ENCODE measurements at places on chromosomes 6 and 20. TPM values are rescaled to one million over a fixed set of nuclear protein-coding genes. Genes with fewer than 3 reads are reported as not detected.

STMN3 gene
- 72.3 TPM for polyA plus RNA-seq

BCLAF1 gene
- polyA plus RNA-seq = 40.5 TPM

PEDS1 gene
- polyA plus RNA-seq = 30.2 TPM

FOXF2 gene
- polyA plus RNA-seq = 1.2 TPM

JARID2 gene
- 6.1 TPM for polyA plus RNA-seq

AFG1L gene
- 2.5 TPM for polyA plus RNA-seq

LY6G6F gene
- not detected for polyA plus RNA-seq

NOL4L gene
- 29.8 TPM for polyA plus RNA-seq

TXLNB gene
- 1.1 TPM for polyA plus RNA-seq

KIAA0408 gene
- polyA plus RNA-seq = 2.9 TPM

- no peaks in the 10 kb centered on the region for H3K27me3 ChIP-seq
- peaks cover 5% of the 10 kb centered on the region for H3K4me1 ChIP-seq
- no peak overlapping the region for H3K4me3 ChIP-seq
Measured at GRCh38 chr6:5567352-5567751, 306.0 kb downstream of the FARS2 start.

DNA sequence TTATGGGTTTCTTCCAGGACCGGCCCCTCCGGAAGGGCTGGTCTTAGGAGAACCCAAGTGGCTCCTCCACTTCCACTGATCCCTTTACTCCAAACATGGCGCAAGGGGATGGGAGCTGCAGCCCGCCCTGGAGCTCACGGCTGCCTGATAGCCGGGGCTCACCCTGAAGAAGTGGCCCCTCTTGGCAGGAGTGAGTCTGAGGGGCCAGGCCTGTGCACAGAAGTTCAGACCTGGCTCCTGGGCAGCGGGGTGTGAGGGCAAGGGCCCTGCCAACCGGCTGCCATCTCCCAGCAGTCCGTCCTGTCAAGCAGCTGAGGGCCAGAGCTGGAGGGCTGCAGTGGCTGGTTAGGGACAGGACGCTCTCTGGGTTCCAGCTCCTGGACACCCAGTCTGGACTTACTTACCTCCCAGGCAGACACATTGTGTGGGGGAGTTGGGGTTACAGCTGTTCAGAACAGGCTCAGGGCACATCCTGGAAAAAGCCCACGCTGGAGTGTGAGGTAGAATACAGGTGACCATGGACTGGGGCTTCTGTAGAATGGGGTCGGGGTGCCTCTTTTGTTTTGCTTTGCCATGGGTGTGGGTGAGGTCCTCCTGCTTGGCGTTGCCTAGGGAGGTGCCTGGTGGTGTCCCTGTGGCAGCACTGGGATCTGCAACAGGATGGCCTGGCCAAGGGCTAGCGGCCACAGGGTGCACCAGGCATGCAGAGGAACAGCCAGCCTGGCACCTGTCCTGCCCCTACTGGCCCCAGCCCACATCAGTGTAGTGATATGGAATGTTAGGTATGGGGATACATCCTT is 88.4 kb downstream of the ASXL1 start:
- no peak overlapping the region for H3K27ac ChIP-seq
- H3K36me3 ChIP-seq = no peaks in the 10 kb centered on the region
- H3K4me3 ChIP-seq = no peak overlapping the region
- no peak for DNase-seq
- H3K4me1 ChIP-seq = peaks cover 52% of the 10 kb centered on the region

GRCh38 chr6:22124756-22125155 is 172.1 kb downstream of the PRL start:
- no peaks in the 10 kb centered on the region for H3K36me3 ChIP-seq
- DNase-seq = no peak
- H3K4me3 ChIP-seq = no peak overlapping the region
- H3K27ac ChIP-seq = no peak overlapping the region
- H3K27me3 ChIP-seq = no peaks in the 10 kb centered on the region

- no peak overlapping the region for H3K27ac ChIP-seq
- H3K4me3 ChIP-seq = no peak overlapping the region
- no peak for DNase-seq
- H3K27me3 ChIP-seq = no peaks in the 10 kb centered on the region
- H3K4me1 ChIP-seq = no peaks in the 10 kb centered on the region
Measured at GRCh38 chr6:119799596-119800509, 450.3 kb upstream of the MAN1A1 start.

GRCh38 chr6:3535776-3536435 is 79.1 kb upstream of the SLC22A23 start:
- DNase-seq = no peak
- no peaks in the 10 kb centered on the region for H3K36me3 ChIP-seq
- no peak overlapping the region for H3K27ac ChIP-seq
- H3K4me1 ChIP-seq = no peaks in the 10 kb centered on the region

- peak; percentile 96 for DNase-seq
- H3K27ac ChIP-seq = peak overlapping the region; percentile 88
- no peak overlapping the region for H3K4me3 ChIP-seq
Measured at GRCh38 chr6:157316871-157317814, 6.2 kb downstream of the TMEM242 start.

DNA sequence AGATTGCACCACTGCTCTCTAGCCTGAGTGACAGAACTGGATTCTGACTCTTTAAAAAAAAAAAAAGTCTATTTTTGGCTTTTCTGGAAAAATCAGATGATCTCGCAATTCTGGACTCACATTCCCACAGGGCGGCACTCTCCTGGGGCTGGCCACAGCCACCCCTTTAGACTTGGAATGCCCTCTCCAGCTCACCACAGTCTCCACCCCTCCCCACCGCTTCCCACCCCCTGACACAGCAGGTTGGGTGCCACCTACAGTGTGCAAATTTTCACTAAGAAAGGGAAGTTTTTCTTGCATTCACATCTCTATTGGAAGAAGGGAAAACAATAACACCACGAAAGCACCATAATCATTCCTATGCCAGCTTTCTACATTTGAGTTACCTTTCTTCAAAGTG is 15.4 kb downstream of the PDRG1 start:
- H3K27me3 ChIP-seq = no peaks in the 10 kb centered on the region
- no peak overlapping the region for H3K27ac ChIP-seq
- H3K4me3 ChIP-seq = no peak overlapping the region
- H3K36me3 ChIP-seq = no peaks in the 10 kb centered on the region

DNA sequence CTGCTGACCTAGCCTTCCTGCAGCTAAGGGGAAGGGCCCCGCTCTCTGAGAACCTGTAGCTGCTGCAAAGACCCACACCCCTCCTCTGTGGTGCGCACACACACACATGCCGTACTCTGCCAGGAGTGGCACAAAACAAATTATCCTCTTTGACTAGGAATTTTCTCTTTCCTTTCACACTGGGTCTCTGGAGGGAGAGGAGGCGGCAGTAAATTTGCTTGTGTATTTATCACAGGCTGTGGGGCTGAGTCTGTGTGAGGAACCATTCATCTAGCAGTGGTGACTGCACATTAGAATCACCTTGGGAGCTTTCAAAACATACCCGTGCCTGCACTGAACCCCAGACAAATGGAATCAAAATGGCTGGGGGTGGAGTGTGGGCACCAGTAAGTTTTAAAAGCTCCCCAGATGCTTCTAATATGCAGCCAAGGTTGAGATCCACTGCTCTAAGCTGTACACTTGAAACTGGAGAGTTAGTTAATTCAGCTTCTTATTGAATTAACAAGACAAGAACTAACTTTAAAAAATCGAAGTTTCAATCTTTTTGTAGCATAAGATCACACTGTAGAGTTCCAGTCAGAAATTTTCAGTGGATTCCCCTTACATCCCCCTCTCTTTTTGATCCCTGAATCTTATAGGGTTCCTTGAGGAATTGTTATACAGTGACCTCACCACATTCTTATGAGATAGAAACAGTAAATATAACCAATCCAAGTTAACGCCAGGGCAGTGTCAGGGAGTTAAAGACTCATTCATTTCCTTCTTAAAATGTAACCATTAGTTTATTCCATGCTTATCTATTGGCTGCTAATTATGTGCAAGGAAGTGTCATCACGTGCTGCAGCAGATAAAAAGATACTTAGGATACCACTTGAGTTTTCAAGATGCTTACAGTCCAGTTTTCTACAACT is 29.8 kb upstream of the GMDS start:
- no peaks in the 10 kb centered on the region for H3K27me3 ChIP-seq
- no peak overlapping the region for H3K4me3 ChIP-seq
- no peak for DNase-seq
- no peak overlapping the region for H3K27ac ChIP-seq
- H3K36me3 ChIP-seq = no peaks in the 10 kb centered on the region

GRCh38 chr6:88840796-88841539 is 122.5 kb downstream of the RNGTT start:
- no peak for DNase-seq
- no peak overlapping the region for H3K4me3 ChIP-seq
- H3K36me3 ChIP-seq = no peaks in the 10 kb centered on the region

DNA sequence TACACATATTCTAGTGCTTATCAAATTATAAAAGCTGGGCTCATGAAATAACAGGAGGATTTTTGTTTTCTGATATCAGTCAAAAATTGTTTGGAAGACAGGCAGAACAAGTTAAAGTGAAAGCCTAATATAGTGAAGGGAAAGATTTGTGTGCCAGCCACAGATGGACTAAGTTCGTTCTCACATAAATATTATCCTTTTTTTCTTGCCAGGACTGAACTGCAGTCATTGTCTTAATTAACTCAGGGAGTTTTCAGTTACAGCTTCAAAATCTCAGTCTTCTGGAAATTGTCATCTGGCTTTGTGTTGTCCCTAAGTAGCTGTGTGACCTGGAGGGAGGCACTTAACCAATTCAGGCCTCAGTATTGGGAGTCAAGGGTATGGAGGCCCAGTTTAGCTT is 40.7 kb downstream of the PLCB4 start:
- H3K27ac ChIP-seq = no peak overlapping the region
- no peaks in the 10 kb centered on the region for H3K4me1 ChIP-seq
- DNase-seq = no peak
- no peaks in the 10 kb centered on the region for H3K27me3 ChIP-seq
- H3K4me3 ChIP-seq = no peak overlapping the region

- H3K27me3 ChIP-seq = no peaks in the 10 kb centered on the region
- peaks cover 9% of the 10 kb centered on the region for H3K4me1 ChIP-seq
- H3K27ac ChIP-seq = no peak overlapping the region
- no peak for DNase-seq
- H3K36me3 ChIP-seq = no peaks in the 10 kb centered on the region
Measured at GRCh38 chr20:17562804-17563305, 7.0 kb upstream of the DSTN start.

DNA sequence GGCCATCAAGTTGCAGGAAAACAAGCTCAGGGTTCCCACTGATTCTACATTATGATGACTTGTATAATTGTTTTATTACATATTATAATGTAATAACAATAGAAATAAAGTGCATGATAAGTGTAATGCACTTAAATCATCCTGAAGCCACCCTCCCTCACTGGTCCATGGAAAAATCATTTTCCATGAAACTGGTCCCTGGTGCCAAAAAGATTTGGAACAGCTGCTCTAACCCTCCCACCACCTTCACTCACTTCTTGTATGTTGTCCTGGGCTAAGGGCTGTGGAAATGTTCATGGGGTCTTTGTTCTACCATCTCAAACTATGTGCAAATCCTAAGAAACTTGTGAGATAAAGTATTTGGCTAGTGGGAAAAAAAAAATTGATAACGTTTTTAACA is 133.8 kb downstream of the LRRC1 start:
- no peaks in the 10 kb centered on the region for H3K36me3 ChIP-seq
- no peak overlapping the region for H3K4me3 ChIP-seq
- H3K4me1 ChIP-seq = no peaks in the 10 kb centered on the region

DNA sequence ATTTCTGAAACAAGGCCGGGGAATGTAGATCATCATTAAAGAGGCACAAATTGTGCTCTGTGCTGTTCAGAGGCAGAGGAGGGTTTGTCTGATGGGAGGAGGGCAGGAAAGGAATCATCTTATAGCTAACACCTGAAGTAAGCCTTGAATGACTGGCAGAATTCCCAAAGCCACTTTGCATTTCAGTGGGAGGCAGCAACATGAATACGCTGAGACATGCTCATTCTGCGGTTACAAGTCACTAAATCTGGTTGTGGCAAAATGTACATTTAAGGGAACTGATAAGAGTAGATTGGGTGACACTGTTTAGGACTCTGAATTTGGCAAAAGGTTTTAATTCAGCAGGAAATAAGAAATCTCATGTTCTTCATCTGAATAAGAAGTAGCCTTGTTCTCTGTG is 4.4 kb upstream of the COL19A1 start:
- H3K27ac ChIP-seq = no peak overlapping the region
- no peak overlapping the region for H3K4me3 ChIP-seq
- no peaks in the 10 kb centered on the region for H3K36me3 ChIP-seq
- peaks cover 11% of the 10 kb centered on the region for H3K27me3 ChIP-seq
- no peak for DNase-seq
- peaks cover 10% of the 10 kb centered on the region for H3K4me1 ChIP-seq

GRCh38 chr6:122612838-122613237 is 2.6 kb downstream of the PKIB start:
- H3K4me3 ChIP-seq = no peak overlapping the region
- no peak overlapping the region for H3K27ac ChIP-seq
- no peaks in the 10 kb centered on the region for H3K36me3 ChIP-seq

DNA sequence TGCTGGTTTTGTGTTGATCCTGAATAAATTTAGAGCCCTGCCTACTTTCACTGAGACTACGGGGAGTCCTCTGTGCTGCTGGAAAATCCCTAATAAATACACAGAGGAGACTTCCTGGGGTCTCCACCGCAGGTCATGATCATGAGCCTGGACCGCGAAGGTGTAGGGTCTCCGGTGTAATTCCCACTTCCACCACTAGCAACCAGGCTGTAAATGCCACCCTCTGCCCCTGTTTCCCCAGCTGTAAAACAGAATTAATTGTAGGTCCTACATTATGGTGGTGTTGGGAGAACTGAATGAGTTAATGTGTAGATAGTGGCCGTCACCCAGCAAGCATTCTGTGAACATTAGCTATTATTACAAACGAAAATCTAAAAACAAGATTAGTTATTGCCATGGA is 191.6 kb upstream of the THBS2 start:
- no peaks in the 10 kb centered on the region for H3K27me3 ChIP-seq
- DNase-seq = no peak
- H3K27ac ChIP-seq = no peak overlapping the region

- no peaks in the 10 kb centered on the region for H3K4me1 ChIP-seq
- no peaks in the 10 kb centered on the region for H3K27me3 ChIP-seq
- H3K4me3 ChIP-seq = no peak overlapping the region
- no peak overlapping the region for H3K27ac ChIP-seq
- DNase-seq = no peak
Measured at GRCh38 chr6:42530296-42530695, 33.5 kb upstream of the UBR2 start.

DNA sequence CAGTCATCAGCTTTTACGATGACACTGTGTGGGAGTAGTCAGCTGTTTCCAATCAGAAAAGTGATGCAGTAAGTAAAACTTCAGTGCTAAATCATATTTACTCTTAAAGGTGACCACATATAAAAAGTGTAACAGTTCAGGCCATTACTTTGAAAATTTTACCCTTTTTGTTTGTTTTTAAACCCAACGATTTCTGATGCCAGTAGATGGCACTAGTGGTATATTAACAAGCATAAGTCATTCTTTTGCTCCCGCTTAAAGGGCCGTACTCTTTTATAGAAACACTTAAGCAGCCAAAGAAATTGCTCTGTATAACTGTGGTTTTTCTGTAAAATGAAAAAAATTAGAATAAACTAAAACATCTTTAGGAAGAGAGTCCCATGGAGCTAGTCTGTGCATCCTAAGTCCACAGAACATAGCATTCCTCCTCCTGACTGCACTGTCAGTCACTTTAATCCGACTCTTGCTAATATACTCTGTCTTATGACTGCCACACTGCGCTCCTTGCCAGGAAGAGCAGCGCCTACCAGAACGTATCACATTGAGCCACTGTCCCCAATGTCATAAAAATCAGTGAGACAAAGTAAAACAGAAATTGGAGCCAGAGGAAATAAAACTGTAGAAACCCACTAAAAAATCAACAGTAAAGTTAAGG is 25.0 kb downstream of the HEBP2 start:
- H3K4me3 ChIP-seq = no peak overlapping the region
- no peaks in the 10 kb centered on the region for H3K27me3 ChIP-seq
